ENCODE measurements at places on chromosomes 11 and 22. TPM values are rescaled to one million over a fixed set of nuclear protein-coding genes. Genes with fewer than 3 reads are reported as not detected.
A peak's percentile ranks its signal among the peaks of the same experiment; 100 is the strongest.

- DNase-seq = no peak
Observed at GRCh38 chr11:1483445-1483961, 3.1 kb downstream of the MOB2 start.

DNA sequence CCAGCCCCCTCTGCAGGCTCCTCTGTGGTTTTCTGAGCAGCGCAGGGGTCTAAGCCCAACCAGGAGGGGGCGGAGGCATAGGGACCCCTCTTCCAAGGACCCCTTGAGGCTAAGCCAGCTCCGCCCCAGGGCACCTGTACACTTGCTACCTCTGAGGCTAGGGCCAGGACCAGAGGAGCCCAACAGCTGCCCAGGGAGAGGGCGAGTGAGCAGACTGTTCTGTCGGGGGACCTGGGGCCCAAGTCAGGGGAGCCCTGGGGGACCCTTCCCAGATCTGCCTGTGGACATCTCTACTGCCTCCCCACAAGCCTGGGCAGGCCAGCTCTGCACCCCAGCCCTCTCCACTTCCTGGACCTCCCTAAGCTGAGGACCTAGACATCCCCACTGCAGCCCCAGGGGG lies 1.8 kb downstream of the B4GALNT4 start:
- DNase-seq = no peak

- no peak for DNase-seq
Observed at GRCh38 chr11:34345991-34346480, 11.8 kb downstream of the ABTB2 start.

GRCh38 chr11:102560555-102561011 lies 30.0 kb upstream of the MMP7 start:
- peak; percentile 15 for DNase-seq

Gene NCF4
- 9.4 TPM for total RNA-seq
